Kasumi-1 (cell line): ENCODE measurements at places on chromosomes 2 and 18.

DNA sequence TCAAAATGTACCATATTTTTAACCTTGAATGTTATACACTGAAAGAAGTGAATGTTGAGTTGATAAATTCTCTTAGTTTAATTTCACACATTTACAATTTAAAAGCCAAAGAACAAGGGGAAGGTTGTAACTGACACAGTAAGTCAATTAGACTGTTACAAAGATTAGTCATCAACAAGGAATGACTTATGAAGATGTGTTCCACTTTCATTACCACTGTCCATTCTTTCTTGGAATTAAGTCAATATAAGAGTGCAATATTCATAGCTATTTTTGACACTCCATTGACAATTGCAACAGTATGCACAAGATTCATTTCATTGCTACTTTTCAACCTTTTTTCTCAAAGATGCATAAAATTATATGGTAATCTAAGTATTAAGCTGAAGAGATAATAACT, 291.3 kb downstream of the RIT2 start:
- no peak for DNase-seq

DNA sequence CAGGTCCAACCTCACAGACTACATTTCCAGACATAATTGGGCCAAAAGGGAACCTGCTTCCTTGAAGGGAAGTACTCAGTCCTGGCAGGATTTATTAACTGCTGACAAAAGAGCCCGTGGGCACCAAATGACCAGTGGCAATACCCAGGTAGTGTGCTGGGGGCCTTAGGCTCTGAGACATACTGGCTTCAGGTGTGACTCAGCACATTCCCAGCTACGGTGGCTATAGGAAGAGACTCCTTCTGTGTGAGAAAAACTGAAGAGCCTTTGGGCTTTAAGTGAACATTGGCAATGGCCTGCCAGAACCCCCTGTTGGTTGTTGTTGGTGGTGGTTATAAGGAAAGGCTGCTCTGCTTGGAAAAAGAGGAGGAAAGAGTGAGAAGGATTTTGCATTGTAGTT, 401.8 kb downstream of the KCNJ3 start:
- DNase-seq = no peak

GRCh38 chr2:238897122-238897880, 49.4 kb downstream of the TWIST2 start:
- DNase-seq = no peak

GRCh38 chr2:4653991-4654390, 950.6 kb downstream of the DCDC2C start:
- DNase-seq = peak; percentile 17

DNA sequence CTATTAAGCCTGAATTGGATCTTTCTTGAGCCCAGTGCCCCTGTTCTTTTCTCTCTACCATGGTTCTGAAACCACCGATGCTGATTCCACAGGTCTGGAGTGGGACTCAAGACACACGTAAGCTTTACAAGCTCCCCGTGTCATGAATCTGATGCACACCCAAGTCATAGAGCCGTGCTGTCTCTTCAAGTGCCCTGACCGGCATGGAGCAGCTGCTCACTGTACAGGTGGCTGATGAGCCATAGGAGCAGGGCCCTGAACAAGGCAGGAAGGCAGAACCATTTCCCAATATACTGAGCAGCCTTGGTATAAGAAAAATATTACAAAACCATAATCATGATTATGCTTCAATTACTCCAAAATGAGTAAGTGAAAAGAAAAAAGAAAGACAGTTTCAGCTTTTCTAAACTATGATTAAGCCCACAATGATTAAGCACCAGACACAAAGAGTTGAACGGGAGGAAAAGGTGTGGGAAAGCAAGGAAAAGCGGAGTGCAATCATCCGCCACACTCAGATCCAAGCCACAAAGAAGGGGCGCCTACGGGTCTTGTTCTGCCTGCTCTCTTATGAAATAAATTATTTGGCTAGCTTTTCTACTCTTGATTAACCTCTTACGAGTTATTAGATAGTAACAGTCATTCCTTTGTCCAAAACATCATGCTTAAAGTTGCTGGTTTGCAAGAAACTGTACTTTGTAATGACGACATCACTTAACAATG, 41.7 kb downstream of the NOL10 start:
- no peak for DNase-seq

GRCh38 chr2:62741127-62741526, 35.6 kb downstream of the EHBP1 start:
- no peak for DNase-seq

DNA sequence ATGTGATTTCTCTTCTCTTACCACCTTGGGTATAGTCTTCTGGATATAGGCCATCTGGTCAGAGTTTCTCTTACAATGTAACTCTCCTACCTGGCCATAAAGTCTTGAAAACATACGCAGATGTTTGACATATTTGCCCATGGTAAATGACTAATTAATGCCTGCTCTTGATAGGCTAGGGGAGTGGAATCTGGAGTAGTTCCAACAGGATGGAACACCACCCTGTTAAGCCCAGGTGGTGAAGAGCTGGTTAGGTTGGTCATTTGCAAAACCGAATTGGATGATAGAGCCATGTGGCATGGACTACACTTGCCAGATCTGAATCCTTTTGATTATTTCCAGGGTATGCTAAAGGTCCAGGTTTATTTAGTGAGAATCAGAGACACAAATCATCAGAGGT, 36.5 kb downstream of the HADHB start:
- no peak for DNase-seq

DNA sequence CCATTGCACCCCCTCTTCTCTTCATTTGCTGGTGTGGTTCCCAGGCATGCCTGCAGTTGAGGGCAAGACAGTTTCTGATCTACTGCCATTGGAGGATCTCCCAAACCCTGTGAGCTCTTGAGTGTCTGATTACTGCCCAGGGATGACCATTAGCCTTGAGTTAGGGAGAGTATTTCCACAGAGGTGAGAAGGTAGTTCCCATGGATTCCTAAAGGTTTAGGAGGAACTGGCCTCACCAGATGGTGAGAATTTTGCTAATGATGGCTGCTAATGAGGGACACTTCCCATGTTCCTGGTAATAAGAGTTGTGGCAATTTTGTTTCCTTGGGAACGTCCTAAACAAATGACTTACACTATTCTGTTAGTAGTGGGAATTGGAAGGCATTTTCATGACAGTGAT, 42.5 kb downstream of the PTPRM start:
- no peak for DNase-seq

DNA sequence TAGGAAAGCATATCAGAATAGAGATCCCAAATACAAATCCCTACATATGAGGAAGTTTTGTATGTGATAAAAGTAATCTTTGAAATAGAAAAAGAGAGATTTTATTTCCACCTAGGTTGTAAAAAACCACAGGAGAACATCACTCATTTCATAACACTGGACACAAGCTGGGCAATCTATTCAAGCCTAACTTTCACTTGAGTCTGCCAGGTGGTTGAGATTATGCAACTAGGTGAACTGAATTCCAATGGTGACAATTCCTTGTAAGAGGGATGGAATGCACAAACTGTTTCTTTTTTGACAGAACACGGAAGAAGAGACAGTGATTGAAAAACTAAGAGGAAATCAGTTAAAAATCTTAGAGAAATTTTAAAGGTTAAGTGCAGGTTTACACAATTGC, 619.6 kb upstream of the TMEFF2 start:
- DNase-seq = no peak

DNA sequence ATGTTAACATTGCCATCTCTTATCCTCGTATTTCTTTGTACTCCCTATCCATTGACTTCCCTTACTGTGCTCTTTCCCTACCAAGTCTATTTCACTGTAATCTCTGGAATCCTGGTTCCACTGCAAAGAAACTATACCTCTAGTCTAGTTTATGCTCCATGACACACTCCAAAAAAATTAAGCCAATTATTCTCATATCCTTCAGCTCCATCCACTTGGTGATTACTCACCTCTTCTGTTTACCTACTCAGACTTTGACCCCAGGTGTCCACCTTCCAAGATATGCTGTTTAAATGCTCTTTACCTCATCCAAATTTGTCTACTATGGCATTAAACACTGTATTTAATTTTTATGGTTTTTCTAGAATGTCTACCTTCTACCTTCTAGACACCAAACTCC, 137.9 kb downstream of the ATAD2B start:
- no peak for DNase-seq

DNA sequence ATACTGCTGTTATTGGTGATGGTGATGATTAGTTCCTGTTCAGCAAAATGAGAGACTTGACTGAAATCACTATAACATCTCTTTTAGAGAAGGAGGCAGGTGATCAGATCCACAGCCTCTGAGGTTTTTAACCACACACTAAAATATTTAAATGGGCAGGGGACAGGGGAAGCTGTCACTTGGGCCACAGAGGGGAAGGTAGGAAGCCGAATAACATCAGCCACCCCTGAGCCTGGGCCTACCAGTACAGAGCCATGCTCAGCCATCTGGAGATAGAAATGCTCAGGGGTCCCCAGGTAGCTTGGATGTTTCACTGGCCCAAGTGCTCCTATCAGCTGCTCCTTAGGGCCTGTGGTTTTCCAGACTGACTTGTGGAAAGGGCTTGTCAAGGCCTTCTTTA, 122.3 kb downstream of the MRO start:
- no peak for DNase-seq

GRCh38 chr18:22564036-22564435, 146.3 kb upstream of the CTAGE1 start:
- DNase-seq = no peak

GRCh38 chr18:14999085-14999975, 251.4 kb downstream of the ANKRD30B start:
- no peak for DNase-seq

GRCh38 chr2:129189617-129190319, 789.7 kb upstream of the RAB6C start:
- DNase-seq = no peak

DNA sequence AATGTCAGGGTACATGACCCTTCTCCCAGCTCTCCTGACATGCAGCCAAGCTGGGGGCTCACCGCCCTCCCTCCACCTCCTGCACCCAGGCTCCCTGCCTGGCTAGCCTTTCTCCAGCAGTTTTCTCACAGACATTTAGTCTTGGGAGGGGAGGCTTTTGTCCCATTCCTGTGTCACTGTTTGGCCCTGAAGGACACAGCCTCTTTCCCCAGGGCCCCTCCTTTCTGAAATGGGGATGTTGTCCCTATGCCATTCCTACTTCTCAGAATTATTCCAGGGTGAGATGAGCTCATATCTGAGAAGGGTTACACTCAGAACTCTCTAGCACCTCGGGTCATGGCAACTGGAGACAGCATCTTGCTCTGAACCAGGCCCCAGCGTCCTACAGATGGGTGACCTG, 47.3 kb upstream of the MRPL33 start:
- no peak for DNase-seq

GRCh38 chr2:96163768-96164429, 18.7 kb upstream of the DUSP2 start:
- no peak for DNase-seq

DNA sequence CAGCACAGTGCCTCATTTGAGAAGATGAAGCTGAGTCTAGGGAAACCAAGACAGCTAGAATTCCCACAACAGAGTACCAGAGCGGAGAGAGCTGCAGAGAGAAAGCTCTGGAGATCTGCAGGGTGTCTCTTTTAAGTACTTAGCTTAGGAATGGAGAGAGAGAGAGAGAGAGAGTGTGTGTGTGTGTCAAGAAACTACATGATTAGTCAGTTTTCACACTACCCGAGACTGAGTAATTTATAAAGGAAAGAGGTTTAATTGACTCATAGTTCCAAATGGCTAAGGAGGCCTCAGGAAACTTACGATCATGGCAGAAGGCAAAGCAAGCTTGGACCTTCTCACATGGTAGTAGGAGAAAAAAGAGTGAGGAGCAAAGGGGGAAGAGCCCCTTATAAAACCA, 64.0 kb downstream of the HIBCH start:
- no peak for DNase-seq

DNA sequence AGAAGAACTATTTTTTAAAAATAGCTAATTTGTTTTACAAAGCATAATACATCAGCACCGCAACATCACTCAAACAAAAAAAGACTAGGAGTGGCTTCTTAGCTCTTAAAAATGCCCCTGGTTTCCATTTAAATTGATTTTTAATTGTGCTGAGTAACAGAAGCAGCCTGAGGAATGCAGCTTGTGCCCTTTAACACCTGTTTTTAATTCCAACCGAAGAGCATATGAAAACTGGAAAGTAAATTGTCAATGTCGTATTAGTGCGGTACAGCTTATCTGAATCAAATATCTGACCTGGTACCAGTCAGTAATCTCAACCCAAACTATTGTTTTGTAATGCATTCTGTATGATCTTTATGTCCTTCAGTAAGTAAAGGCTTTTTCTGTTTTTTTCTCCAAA, 13.2 kb upstream of the CD302 start:
- DNase-seq = no peak

GRCh38 chr18:2108591-2108990, 462.7 kb downstream of the METTL4 start:
- no peak for DNase-seq

DNA sequence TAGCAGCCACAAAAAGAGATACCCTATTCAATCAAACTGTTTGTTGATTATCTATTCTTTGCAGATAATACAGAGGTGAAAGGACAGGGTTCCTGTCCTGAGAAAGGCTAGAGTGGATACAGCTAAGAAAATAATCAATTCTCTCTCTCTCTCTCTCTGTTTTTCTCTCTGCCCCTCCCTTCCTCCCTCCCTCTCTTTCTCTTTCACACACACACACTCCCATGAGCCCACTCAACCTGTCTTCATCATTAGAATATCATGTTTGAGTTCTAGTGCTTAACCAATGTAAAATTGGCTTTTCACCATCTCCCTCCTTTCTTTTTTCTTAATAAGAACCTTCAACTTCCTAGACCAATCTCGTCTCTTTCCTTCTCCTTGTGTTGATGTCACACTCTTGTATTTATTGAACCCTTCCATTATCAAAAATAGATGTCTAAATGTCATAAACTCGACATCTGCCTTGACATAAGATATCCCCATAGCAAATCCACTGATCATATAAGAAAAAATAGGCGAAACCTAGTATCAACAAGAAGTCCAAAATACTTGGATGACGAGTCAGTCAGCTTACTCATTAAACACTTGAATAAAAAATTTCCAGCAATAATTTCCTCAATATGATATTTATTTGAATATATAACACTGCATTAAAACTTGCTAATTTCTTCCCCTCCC, 42.8 kb upstream of the CYTIP start:
- DNase-seq = no peak

GRCh38 chr2:34280606-34281005, 681.5 kb upstream of the FAM98A start:
- no peak for DNase-seq

DNA sequence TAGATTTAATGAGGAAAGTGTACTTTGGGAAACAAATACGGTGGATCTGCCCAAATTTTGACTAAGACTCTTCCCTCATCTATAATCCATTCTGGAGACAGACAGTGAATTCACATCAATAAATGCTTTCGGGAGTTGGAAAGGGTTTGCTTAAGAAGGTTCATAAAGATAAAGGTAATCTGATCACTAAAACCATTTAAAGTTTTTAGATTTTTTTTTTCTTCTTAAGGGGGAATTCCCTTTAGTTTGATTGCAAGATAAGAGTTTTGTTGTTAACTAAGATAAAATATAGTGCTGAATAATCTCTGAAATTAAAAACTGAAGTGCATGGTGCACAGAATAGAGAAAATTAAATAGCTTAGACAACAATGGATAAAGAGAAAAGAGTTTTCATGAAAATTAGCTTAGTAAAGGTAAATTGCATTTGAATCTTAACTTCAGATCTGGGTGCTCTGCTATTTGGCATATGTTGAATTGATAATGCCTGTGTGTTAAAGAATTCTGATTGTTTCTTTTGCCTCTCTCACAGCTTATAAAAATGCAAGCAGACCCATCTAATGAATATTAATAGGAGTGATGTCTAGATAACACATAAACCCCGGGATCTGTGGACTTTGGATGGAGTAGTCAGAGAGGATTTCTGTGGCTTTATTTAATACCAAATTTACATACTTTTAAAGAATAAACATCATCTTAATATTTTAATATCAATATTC, 100.8 kb downstream of the MEIS1 start:
- DNase-seq = no peak
